ENCODE measurements at places on chromosomes 5 and 9.

- DNase-seq = no peak
These were observed 23.2 kb downstream of the TPPP start for GRCh38 chr5:669842-670395.

DNA sequence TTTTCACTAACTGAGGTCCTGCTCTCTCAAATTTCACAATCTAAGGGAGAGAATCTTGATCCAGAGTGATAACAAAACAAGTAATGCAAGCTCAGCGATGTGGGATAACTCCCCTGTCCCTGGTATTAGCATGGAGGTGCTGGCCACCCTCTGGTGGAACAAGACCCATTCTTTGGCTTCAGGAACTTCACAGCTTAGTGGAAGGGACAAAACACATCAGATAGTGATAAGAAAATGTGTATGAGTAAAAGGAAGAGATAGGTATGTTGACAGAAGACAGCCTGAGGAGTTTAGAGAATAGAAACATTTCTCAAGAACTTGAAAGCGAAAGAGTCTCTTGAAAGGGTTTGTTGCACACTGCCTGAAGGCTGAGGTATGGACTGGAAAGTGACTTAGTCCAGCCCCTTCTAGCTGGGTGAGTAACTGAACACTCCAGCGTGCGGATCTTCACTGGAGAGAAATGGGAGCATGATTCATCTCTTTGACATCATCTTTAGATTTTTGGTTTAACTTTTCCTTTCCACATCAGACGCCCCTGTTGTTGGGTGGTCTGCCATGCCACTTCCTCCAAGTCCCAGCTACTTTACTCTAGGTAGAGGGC lies 25.4 kb upstream of the ZSWIM6 start:
- DNase-seq = peak; percentile 64

DNA sequence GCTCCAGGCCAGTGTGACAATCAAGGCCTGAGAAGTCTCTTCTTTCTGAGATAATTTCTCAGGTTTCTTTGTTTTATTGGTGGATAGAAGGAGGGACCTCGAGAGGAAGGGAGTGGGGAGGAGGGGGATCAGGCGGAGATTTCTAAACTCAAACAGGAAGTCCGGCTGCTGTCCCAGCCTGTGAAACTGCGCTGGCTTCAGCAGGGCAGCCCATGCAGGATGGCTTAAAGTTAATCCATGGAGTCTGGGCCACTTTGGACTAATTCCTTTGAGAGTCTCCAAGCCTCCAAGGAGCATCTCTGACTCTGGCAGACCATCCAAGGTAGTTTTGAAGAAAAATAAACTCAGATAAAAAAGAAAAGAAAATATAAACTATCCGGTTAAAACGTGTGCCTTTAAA lies 378.5 kb downstream of the MLLT3 start:
- DNase-seq = no peak

DNA sequence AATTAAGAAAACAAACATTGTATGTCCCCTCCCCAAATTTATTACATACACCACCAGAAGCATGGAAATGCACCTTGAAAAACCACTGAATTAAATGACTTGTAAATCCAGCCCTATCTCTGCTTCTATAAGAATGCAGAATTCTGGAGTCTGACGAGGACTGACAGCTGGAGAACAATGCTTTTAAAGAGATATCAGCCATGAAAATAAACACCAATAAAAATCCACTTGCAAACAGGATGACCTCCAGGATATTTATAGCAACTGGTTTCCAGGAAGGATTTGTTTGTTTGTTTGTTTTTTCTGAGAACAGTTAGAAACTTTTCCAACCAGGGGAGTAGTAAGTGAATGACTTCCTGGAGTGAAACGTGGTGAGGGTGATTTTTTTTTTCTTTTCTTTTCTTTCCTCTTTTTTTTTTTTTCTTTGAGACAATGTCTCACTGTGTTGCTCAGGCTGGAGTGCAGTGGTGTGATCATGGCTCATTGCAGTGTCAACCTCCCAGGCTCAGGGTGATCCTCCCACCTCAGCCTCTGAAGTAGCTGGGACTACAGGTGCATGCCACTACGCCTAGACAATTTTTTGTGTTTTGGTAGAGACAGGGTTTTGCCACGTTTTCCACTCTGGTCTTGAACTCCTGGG lies 38.7 kb upstream of the SLC36A1 start:
- DNase-seq = no peak

GRCh38 chr5:125149110-125149509 lies 402.7 kb upstream of the ZNF608 start:
- no peak for DNase-seq

DNA sequence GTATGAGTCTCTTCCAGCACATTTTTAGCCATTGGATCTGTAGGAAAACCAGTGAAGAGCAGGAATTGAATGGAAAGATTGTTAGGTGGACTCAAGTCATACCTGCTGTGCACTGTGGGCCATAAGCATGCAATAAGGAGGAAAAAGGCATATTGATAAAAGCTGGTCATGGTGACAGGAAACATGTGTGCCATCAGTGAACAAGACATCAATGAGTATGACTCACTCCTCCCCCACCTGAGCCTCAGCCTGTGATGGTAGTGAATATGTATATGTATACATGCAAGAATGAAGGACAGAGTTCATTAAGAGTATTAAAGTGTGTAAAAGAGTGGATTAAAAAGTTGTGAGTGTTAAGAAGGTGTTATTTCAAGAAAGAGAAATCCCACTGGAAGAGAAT lies 164.5 kb downstream of the TMEM38B start:
- no peak for DNase-seq

GRCh38 chr9:71036501-71036900 lies 84.9 kb downstream of the TRPM3 start:
- DNase-seq = no peak

GRCh38 chr5:111930905-111931461 lies 174.0 kb upstream of the NREP start:
- no peak for DNase-seq

DNA sequence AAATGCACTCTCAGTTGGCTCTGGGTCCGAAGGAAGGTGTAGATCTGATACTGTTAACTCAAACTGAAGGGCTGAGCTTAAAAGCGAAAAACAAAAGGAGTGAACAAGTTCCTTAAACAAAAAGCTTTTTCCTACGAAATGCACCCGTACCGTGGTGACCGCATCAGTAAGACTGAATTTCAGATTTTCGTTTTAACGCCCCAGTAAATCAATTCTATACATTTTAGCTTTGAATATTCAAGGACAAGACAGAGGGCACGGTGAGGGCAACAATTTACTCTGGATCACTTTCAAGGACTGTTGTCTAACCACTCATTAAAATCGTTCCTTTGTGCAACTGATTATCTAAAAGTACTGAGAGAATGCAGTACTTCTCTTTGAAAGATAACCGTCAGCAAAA lies 1.9 kb downstream of the HOMER1 start:
- DNase-seq = no peak

DNA sequence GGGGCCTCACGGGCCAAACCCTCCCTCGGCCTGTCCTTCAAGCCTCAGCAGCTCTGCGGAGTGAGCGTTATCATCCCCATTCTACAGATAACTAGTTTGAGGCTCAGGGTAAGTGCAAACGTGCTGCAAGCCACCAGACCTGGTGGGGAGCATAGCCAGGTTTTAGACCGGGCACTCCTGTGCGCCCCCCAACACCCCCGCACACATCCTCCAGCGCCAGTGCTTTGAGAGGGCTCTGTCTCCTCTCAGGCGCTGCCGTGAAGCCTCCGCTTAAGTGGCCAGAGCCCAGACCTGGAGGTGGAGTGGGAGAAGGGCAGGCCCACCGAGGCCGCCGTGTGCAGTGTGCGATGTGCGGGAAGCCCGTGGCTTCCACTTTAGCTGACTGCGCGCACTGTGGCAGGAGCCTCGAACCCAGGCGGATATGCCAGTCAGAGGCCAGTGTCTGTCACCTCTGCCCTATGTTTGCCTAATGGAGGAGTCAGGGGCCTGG lies 1.6 kb upstream of the MGAT1 start:
- no peak for DNase-seq
